Activated CD8-positive, alpha-beta T cell treated with anti-CD3 and anti-CD28 coated beads, Interleukin-2, amount 10 ng/mL, durations not matched to agents 7 days and 5 days (primary cell): ENCODE measurements at places on chromosomes 1 and 21.

- DNase-seq = no peak
These were observed 14.6 kb downstream of the BLACAT1 start for GRCh38 chr1:205441318-205441633.

DNA sequence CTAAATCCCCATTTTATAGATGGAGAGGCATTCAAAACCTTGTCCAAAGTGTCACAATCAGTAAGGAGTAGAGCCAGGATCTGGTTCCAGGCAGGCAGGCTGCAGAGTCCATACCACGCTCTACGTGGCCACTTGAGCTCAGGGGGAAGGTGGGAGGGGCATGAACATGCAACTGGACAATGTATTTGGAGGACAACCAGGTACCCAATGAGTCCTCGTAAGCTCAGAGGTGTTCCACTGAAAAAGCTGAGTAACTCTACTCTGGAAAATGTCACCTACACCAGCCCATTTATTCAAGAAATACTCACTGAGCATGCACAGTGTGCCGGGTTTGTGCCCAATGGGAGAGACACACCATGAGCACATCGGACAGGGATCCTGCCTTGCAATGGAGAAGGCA is 11.2 kb upstream of the GUCA2B start:
- no peak for DNase-seq

DNA sequence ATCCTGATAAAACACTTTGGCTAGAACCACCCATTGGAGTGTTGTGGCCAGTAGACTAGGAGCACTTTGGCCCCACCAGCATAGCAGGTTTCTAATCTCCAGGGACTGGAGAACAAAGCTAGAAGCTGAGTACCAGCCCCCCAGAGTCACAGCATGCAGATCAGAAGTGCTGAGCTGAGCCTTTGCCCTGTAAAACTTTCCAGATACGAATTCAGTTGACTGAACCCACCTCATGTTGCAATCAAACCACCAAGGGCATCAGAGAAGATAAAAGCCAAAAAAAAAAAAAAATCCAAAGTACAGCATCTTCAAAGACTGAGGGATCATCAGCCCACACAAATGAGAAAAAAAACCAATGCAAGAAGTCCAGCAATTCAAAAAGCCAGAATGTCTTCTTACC is 8.7 kb upstream of the CD53 start:
- no peak for DNase-seq

GRCh38 chr1:206556750-206557635 is 49.7 kb downstream of the RASSF5 start:
- peak; percentile 95 for DNase-seq

DNA sequence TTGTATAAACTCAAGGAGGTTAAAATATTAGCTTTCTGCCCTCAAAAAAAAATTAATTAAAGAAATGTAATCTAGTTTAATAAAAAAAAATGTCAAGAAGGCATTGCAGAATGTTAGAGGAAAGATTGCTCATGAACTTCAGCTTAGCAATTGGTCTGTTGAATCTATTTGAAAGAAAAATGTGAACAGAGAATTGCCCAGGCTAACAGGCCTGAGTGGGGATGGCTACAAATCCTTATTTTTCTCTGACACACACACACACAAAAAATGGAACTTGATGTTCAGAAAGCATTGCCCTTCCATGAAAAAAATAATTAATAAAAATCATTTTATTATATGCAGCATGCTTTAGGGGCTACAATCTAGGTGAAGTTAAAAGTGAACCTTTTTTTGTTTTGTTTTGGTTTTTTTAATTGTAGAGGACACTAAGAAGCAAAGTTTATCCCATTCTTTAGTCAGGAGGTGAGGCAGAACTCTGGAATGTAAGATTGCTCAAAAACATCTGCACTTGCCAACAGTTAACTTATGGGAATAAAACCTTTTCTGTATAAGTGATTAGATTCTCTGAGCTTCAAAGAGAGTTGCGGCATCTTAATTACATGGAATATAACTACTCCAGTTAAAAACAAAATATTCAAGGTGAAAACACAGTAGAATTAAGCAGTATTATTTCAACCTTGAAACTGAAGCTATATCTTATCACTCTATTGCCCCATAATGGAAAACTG is 658.5 kb upstream of the ADGRL2 start:
- DNase-seq = no peak

DNA sequence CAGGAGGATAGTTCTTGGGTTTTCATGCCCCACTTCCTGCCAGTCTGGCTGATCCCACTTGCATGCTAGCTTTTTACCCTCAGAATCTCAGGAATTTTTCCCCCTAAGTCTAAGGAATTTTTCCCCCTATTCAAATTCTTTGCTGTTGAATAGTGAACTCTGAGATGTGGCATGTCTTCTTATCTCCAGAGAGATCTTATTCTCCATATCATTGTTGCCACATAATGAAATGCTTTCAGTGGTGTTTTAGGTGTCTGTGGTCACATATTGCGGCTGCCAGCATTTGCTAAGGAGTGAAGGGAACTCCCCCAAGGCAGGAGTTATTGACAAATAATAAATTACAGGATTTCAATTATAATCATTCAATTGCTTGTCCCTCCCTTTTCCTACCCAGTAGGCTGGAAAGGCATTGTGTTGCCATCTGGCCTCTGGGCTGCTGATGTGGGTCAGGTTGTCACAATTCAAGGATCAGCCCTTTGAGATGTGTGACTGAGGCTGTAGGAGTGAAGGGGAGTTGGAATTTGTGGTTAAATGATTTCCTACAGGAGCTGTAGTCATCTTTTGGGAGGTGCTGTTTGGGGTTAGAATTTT is 3.9 kb upstream of the FLG start:
- no peak for DNase-seq
